Stimulated activated CD8-positive, alpha-beta memory T cell treated with anti-CD3 and anti-CD28 coated beads, Interleukin-15, amount 100 ng/mL, for 24 hours (primary cell): ENCODE measurements at places on chromosomes 11 and 22.

- DNase-seq: no peak
These were observed 18.4 kb downstream of the PARVB start for GRCh38 chr22:44042249-44043218.

DNA sequence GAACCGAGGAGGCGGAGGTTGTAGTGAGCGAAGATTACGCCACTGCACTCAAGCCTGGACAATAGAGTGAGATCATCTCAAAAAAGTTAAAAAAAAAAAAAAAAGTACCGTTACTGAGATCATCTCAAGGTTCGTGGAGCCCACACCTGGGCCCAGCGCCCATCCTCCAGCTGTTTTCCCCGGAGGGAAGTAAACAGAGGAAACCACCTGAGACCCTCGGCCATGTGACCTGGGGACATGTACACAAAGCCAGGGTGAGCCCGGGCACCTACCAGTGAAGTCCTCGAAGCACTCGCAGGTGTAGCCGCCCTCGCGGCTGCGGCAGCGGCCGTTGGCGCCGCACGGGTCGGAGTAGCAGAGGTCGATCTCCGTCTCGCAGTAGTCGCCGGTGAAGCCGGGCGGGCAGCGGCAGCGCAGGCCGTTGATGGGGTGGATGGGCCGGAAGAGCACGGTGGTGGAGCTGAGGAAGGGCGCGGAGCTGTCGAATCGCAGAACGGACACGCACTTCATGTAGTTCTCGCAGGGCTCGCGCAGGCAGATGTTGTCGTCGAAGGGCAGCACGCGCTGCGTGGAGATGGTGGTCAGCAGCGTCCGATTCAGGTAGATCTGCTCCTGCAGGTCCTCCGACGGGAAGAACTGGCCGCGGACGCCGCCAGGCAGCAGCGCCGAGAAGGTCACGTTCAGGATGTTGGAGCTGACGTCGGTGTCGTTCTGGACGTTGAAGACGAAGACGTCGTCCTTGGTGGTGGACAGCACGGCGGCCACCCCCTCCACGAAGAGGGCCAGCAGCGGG, 73.8 kb downstream of the CELSR1 start:
- DNase-seq: no peak

- no peak for DNase-seq
These were observed 15.3 kb downstream of the KCNJ5 start for GRCh38 chr11:128906185-128907050.

DNA sequence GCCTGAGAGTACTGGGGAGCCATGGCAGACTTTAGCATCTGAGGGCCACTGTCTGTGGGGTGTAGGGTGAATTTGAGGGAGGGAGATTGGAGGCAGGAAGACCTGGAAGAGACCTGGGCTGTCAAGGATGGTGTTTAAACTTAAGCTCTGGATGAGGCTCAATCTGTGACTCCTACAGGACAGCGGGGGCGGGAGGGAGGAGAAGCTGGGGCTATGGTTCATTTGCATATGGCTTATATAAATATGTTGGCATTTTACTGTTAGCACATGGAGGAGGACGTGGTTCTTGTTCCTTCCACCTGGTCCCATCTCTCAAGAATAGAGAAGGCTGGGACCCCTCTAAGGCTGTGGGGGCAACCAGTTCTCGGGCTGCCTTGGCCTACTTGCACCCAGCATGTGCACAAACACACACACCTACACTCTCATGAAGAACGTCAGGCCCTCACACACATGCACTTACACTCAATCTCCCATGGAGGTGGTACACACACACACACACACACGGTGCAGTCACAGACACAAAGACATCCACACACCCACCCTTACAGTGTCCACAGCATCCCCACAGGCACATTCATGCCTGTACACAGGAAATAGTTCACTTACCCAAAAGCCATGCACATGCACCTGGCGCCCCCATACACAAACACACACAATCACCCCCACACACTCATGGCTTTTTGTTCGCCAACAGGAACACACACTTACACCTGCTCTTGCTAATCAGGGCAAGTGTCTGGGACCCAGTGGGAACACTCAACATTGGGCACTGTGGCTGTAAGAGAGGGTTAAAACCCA, 81.3 kb downstream of the PDE2A start:
- no peak for DNase-seq

DNA sequence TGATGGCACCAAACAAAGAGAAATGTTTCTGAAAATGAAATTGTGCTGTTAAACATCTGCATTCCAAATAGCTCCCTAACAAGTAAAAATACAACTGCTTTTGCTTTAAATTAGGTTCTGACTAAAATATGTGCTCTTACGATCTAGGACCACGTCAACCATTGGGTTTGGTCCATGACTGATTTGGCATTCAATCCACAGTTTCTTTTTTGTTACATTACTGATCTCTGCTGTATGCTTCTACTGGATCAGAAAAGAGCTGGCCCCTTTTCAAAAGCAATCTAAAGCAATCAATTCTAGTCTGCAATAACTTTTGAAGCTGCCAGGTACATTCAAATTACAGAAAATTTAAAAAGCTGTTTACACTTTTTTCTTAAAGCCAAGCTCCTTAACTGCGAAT, 1047.1 kb upstream of the CCDC90B start:
- no peak for DNase-seq

DNA sequence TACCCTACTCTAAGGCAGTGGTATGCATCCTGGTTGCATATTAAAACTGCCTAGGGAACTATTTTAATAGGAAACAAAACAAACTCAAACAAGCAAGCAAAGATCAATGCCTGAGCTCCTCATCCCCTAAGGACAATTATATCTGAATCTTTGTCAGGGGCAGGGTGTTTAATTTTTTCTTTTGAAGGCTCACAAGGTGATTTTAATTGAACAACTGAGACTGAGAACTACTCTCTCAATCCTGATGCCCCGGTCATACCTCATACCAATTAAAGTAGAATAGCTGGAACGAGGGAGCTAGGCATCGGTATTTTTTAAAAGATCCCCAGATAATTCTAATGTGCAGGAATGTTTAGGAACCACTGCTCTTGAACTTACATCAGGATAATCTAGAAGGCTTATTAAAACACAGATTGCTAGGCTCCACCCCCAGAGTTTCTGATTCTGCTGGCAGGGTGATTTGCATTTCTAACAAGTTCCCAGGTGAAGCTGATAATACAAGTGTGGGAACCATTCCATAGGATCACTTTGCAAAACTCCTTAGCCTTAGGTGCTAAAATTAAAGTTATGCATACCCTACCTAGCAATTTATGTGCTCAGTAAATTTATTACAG, 416.5 kb downstream of the GUCY1A2 start:
- no peak for DNase-seq

GRCh38 chr11:86179646-86180064, 64.9 kb upstream of the EED start:
- no peak for DNase-seq

DNA sequence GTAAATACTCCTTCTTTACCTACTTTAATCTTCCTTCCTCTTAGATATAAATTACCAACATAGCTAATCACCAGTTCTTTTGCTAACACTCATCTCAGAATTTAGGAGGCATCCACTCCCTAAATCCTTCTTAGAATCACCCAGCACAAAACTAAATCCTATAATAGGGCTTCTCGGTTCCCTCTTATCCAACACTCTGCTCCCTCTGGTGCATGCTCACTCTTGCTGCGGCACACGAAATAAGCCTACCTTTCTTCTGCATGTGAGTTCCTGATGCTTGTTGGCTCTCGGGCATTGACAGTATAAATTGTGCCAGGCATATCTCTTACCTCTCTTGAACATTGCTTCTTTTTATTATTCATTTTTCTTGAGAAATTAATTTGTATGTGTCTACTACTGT, 61.0 kb downstream of the OR5AK2 start:
- no peak for DNase-seq

DNA sequence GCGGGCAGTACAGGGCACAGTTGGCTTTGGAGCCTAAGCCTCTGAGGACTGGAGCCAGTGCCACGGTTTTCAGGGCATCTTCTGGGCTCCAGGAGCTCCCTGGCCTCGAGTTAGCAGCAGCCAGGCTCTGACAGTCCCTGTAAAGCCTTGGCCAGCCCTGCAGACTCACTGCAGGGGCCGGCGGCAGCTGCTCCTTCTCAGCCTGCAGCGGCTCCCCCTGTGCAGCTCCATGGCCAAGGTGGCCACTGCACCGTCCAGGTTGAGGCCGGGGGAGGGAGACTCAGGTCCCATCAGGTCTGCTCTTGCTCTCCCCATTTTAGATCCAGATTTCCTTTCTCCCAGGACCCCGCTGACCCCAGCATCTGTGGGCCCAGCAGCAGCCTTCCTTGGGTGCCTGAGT, 1461.1 kb downstream of the BRD1 start:
- DNase-seq: no peak

DNA sequence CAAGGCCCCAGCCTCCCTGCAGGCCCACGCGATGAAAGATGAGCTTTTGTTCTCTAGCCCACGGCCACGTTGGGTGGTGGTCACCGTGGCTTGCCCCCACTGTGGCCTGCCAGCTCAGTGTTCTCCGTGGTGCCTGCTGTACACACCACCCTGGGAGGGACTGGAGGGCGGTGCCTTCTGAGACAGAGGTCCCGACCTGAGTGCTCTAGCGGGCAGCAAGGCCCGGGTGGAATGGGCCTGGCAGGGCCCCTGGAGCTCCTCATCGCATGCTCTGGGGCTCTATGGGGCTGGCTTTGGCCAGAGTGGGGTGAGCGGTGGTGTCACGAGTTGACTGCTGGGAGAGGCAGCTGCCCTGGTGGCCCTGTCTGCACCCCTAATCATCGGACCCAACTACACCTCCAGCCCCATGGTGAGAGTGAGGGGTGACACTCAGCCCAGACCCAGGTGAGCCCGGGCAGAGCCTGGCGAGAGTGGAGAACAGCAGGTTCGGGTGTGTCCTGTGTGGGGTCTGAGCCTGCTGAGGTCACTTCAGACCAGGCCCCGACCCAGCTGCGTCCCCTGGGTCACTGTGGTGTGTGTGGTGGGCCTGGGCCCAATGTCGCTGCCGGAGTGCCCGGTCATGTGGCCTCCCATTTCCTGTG, 541.9 kb downstream of the TBC1D22A start:
- no peak for DNase-seq

- DNase-seq: no peak
These were observed 23.1 kb upstream of the CAPRIN1 start for GRCh38 chr11:34028425-34028824.
